ENCODE measurements at places on chromosomes 1 and 21. TPM values are rescaled to one million over a fixed set of nuclear protein-coding genes. Genes with fewer than 3 reads are reported as not detected.

The PHLDA3 gene
- 5.7 TPM for total RNA-seq

The MATN1 gene
- total RNA-seq: 0.41 TPM

The STUM gene
- total RNA-seq: 26.1 TPM

- DNase-seq: no peak
These were observed 8.2 kb downstream of the GTF2B start for GRCh38 chr1:88883156-88883555.

The KLHL12 gene
- total RNA-seq: 43.6 TPM

DNA sequence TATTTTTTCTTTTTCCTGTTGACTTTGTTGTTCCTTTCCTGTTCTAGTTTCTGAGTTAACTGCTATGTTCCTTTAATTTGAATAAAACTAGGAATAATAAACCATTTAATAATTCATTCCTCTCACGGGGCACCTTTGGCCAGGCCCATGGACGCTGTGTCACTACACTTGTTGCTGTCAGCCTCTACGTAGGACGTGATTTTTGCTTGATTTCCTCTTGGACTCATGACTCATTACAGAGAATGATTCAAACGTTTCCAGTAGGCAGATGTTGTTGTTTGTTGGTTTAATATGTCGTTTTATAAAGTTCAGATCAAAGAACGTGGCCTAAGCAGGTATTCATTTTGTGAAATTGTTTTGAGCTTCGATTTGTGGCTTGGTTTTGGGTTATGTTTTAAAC lies 9.1 kb upstream of the SLC19A1 start:
- no peak for DNase-seq
